T-helper 2 cell (primary cell): ENCODE measurements at places on chromosomes 11 and 22.

GRCh38 chr11:100830978-100831732 is 144.1 kb downstream of the ARHGAP42 start:
- DNase-seq: no peak

- DNase-seq: no peak
Measured at GRCh38 chr22:39291523-39291922, 27.9 kb downstream of the RPL3 start.

GRCh38 chr11:41431784-41432183 is 27.7 kb downstream of the LRRC4C start:
- no peak for DNase-seq

- no peak for DNase-seq
Measured at GRCh38 chr11:93728792-93729128, 12.5 kb downstream of the TAF1D start.

GRCh38 chr11:10318527-10318802 is 13.6 kb downstream of the ADM start:
- DNase-seq: no peak

DNA sequence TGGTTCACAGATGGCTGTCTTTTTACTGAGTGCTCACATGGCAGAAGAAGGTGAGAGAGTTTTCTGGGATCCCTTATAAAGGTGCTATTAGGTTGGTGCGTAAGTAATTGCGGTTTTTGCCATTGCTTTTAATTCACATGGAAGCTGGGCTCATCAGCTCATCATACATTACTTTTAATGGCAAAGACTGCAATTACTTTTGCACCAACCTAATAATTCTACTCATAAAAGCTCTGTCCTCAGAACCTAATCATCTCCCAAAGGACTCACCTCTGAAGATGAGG is 23.0 kb downstream of the RCN1 start:
- no peak for DNase-seq

GRCh38 chr11:45105233-45105983 is 41.0 kb upstream of the PRDM11 start:
- DNase-seq: peak; percentile 52

DNA sequence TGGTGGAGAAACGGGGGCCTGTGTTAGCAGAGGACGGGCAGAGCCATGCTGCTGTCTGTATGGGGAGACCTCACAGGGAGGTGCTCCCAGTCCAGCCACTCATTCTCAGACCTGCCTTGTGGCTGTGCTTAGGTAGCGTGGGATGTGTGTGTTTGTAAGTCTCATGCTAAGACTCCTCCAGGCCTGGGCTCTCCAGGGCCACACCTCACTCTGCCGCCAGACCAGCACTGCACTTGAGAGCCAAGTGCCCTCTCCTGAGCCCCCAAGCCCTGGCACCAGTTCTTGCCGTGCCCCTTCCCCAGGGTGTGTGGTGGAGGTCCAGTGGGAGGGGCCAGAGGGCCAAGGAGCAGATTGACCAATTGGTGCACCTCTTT is 108.8 kb downstream of the BCR start:
- no peak for DNase-seq

DNA sequence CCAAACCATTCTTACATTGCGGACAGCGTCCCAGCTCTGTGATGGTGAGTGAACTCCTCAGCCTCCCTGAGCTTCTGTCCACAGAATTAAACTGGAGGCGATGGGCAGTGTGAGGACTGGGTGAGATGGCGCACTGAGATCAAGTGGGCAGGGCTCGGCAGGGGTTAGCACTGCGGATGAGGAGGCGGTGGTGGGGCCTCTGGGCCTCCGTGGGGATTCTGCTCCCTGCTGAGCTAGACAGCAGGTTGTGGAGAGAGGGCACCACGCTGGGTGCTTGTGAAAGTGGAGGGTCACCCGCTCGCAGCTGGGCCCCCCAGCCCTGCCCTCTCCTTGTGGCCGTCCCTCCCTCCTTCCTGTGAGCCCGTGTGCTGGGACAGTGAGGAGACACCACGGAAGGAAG is 25.6 kb upstream of the PARVG start:
- DNase-seq: no peak

DNA sequence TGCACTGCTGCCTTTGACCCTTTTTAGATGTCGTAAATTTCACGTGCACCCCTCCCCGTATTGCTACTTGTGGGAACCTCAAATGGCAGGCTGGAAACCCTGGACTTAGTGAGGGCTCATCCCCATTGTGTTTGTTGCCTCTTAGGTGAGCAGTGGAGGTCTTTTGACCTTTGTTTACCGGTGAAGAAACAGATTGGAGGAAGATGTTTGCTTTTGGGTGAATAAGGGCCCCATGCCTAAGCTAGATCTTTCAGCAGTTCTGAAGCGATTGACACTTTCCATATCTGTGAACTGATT is 782 bp downstream of the SMARCB1 start:
- DNase-seq: no peak

DNA sequence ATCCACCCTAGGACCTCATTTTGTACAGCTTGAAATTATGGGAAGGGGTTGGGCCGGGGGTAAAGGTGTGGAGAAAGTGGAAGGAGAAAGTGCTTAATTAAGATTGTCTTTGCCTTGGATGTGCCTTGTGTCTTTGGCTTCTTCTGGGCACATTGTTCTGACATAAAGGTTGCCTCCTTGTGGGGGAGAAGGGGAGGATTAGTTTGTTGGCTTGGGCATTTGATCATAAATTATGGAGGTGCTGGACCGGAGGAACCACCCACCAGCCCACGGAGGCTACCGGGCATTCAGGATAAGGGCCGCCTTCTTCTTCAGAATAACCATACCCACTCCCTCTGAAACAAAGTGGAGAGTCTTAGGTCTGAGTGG is 1.3 kb downstream of the PAFAH1B2 start:
- no peak for DNase-seq

DNA sequence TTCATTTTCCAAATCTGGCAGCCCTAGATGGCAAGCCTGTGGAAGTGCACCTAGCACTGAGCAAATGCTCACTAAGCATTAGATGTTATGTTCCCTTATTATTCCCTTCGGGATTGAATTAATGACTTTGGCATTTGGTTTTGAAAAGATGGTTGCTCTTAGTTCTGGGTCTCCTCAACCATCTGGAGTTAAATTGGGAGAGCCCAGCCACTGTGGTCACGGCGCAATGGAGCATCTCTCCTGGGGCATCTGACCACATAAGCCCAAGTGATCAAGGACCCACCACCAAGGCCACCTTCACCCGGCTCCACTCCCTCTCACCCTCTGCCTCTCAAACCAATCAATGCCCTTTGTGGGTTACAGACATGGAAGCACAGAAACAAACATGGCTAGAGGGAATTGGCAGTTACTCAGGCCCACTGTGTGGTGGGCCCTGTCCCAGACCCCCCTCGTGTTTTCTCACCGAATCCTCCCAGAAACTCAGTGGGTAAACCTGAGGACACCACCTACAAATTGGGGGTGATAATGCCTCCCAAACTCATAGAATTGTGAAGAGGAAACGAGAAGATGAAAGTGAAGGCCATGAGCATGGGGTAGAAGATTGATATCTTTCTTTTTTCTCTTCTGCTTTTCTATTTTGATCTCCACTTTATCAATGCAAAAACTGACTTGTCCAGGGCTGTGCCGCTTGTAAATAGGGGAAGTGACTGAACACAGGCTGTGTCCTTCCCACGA is 52.2 kb downstream of the IRAG1 start:
- no peak for DNase-seq

- no peak for DNase-seq
Measured at GRCh38 chr22:47625531-47626427, 863.3 kb downstream of the TBC1D22A start.

DNA sequence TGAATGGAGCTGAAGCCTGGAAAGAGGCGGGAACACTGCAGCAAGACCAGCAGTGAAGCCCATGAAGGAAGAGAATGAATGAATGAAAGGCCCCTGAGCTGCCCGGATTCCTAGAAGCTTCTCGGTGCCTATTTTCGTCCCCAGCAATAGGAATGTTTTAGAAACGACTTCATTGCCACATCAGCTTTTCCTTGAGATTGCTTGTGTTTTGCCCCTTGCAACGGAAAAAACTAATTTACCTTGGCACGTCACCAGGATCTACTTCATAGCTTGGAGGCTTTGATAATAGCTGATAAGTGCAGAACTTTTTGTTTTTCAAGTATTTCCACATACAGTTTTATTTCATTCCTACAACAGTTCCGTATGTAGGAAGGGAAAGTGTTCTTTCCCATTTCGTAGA is 248.9 kb upstream of the NARS2 start:
- no peak for DNase-seq

GRCh38 chr11:65482306-65482850 is 16.5 kb upstream of the MALAT1 start:
- DNase-seq: no peak

GRCh38 chr11:55357560-55358184 is 10.1 kb upstream of the OR4A15 start:
- no peak for DNase-seq

DNA sequence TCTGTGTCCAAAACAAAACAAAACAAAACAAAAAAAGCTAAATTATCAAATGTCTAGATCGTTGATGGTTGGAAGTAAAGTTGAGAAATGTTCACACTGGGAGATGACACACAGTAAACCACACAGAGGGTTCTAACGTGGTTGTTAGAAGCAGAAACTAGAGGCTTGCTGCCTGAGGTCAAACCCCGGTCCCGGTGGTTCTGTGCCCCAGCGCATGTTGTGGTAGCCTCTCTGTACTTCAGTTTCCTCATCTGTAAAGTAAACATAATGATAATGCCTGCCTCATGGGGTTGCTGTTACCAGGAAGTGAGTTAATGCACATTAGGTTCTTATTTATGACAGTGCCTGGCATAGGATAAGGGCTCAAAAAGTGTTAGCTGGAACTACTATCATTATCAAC is 33.4 kb downstream of the PPARA start:
- DNase-seq: no peak

DNA sequence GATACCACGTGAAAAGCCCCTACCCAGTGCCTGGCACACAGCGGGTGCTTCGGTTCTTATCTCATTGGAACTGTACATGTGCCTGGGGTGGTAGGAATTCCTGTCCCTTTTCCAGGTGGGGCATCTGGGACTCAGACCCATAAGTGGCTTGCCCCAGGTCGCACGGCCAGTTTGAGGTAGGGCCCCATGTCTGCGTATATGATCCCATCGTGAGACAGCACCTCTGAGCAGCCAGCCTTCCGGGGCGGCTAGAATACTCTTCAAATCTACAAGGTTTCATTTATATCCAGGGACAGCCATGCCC is 33.5 kb upstream of the SMIM38 start:
- no peak for DNase-seq

GRCh38 chr22:24473284-24473683 is 21.8 kb upstream of the UPB1 start:
- no peak for DNase-seq

GRCh38 chr11:29564486-29564885 is 452.3 kb downstream of the KCNA4 start:
- DNase-seq: no peak

- DNase-seq: no peak
Measured at GRCh38 chr22:43317239-43317638, 25.9 kb downstream of the SCUBE1 start.

DNA sequence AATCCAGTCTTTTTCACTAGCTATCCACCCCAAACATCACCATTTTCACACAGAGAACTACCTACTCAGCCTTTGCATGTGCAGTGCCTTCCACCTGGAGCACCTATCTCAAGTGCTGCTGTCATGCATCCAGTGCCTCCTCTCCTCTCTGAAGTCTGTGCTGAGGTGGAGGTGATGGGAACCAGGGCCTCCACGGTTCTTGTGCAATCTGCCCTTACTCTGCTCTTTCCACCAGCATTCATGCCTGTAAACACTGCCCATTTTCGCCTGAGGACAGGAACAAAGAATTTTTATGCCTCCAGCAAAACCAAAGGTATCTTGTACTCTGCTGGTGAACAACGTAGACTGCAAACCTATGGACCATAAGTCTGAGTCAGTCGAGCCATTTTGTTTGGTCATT is 27.0 kb downstream of the PITPNB start:
- no peak for DNase-seq

GRCh38 chr11:6452219-6452618 is 11.4 kb upstream of the HPX start:
- DNase-seq: no peak

DNA sequence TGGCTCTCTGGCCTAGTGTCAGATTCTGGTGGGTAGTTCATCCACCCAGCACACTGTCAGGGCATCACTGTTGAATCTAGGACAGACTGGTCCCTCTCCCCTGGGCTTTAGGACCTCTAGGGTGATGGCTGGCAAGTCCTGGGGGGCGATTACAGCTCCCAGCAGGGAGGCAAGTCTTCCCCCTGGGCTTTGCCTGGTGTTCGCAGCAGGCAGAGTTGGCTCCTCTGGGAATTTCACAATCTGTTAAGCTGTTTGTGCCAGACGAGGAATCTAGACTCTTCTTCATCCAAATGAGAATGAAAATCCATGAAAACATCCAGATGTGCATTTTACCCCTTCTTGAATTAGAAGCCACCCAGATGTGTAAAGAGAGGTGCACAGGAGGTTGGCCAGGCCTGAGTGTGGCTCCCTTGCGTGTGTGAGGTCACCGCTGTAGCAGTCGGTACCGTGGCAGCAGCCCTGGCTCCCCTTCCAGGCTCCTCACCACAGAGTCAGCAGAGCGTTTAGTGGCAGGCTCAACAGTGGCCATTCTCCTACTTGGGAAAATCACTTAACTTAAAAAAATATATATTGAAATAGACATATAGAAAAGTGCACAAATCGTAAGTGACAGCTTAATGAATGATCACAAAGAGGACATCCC is 99.9 kb upstream of the TBCEL start:
- DNase-seq: no peak

- no peak for DNase-seq
Measured at GRCh38 chr11:14622223-14622954, 21.2 kb upstream of the PDE3B start.

- DNase-seq: peak; percentile 98
Measured at GRCh38 chr11:62787005-62787759, at the start of gene TMEM179B. Gene TMEM179B, plus strand, starts transcription at chr11:62787402. Its CDS starts 30 bp downstream, at chr11:62787432.

- DNase-seq: no peak
Measured at GRCh38 chr11:119167933-119168332, 592 bp upstream of the NLRX1 start.

GRCh38 chr11:17366495-17366894 is 14.9 kb downstream of the NCR3LG1 start:
- DNase-seq: no peak

GRCh38 chr11:23755769-23756168 is 741.1 kb upstream of the LUZP2 start:
- DNase-seq: no peak

DNA sequence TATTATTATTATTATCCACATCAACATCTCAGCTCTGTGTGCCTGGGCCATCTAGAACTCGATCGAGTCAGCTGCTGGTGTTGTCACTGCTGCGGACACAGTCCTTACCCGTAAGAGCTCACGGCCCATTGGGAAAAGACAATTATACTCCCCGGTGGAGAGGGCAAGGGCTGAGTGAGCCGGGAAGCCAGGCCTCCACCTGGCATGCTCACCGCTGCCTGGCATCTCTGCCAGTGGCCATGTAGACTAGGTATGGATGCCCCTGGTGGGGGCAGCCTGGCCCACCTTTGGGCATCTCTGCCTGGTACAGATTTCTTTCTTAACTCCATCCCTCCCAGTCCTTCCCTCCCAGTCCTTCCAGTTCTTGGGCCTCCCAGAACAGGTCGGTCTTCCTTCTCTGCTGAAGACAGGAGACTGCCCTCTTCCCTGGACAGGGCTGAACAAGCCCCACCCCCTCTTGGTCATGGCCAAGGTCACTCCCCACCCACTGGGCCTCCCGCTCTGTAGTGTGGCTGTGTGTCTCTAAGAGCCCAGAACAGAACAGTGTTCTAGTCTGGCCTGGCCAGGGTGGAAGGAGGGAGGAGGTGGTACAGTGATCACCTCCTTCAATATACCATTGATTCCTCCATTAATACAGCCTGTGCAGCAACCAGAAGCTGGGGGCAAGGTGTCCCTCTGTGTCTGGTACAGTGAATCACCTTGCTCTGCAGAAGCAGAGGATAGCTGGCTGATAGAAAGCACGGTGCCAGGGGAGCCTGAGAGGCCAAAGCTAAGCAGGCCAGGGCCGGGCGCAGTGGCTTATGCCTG is 57.7 kb downstream of the FLRT1 start:
- DNase-seq: no peak
